GM13976 (cell line): ENCODE measurements at places on chromosomes 6 and 20.

DNA sequence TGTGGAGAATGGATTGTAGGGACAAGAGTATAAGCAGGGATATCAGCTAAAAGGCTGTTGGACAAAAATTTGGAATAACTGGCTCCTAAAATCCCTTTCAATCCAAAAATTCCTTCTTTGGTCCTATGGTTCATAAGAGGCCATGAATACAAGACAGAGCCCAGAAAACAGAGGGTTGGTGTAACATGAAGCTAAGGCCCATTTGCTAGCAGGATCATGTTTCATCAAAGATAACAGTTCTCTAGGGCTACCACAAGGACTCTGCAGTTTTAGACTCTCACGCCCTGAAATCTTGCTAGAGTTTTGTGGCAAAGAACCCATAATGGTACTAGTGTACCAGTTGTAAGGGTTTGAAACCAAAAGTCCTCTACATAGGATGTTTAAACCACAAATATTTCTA is 327.8 kb upstream of the TBX18 start:
- no peak for DNase-seq

DNA sequence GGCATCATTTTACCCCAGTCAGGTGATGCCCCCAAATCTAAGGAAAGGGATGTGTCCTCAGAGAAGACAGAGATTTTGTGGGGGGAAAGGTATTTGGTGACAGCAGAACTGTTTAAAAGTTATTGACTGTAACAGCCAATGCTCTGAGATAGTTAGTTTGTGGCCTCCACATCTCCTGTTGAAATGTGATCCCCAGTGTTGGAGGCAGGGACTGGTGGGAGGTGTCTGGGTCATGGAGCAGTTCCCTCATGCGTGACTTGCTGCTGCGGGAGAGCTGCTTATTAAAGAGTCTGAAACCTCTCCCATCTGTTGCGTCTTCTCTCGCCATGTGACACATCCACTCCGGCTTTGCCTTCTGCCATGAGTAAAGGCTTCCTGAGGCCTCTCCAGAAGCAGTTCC is 282.8 kb upstream of the FOXQ1 start:
- DNase-seq = no peak

DNA sequence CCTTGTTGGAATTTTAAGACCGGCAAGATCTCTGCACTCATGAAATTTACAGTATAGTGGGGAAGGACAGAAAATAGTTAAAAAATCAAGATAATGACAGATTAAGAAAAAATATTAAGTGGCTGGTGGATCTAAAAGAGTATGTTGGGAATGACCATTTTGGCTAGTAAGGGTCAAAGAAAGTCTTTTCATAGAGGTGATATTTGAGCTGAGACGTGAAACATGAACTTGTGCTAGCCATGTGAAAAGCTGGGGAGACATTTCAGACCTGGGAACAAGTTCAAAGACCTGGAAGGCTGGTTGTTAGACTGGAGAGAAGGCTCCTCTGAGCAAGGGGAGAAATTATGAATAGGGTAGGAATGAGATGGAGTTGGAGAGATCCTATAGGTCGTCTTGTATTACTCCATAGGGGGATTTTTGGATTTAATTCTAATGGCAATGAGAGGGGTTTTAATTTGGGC is 4.7 kb downstream of the BICRAL start:
- DNase-seq = no peak

DNA sequence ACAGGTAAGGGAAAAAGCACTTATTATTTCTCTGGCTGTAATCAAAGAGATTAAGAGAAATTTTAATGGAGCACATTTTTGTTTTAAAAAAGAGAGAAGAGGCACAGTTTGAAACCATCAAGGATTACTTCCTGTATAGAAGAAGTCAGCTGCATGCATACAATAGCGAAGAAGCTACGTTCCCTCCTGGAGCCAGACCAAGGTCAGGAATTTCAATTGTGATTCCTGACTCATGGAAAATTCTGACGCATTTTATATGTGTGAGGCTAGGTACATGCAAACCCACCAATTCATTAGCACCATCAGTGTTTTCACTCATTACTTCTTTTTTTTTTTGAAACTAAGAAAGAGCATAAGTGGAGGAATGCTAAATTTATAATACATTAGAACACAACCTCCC is 232.7 kb upstream of the SGK1 start:
- no peak for DNase-seq
